H7 (cell line): ENCODE measurements at places on chromosomes 2 and 18.
A peak's percentile ranks its signal among the peaks of the same experiment; 100 is the strongest.

DNA sequence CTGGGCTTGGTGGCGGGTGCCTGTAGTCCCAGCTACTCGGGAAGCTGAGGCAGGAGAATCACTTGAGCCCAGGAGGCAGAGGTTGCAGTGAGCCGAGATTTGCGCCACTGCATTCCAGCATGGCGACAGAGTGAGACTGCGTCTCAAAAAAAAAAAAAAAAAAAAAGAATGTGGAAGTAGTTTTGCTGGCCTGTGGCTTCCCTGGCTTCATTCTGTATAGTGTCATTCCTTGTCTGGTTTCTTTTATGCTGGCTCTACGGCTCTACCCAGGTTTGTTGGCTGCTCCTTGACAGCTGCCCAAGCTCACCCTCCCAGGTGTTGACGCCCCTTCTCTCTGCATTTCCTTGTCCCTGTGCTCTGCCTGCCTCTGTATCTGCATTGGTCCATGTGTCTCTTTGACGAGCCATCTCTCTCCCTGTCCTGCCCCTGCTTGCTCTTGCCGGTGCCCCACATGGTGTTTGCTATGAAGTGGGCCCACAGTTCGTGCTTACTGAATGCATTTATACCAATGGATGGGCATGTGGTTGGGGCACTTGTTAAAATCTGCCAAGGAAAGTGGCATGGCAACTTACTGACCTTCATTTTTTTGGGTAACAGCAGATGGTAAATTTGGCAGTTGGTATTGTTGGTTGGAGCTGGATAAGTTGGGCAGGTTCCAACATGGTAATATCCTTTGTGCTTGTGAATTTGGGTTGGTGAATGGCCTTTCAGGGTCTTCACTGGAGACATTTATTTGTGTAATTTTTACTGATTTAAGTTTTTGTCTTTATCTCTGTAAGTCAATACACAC lies 113.9 kb downstream of the MAP4K4 start:
- DNase-seq, result no peak

GRCh38 chr2:64128943-64129391 lies 15.3 kb downstream of the PELI1 start:
- no peak for DNase-seq

DNA sequence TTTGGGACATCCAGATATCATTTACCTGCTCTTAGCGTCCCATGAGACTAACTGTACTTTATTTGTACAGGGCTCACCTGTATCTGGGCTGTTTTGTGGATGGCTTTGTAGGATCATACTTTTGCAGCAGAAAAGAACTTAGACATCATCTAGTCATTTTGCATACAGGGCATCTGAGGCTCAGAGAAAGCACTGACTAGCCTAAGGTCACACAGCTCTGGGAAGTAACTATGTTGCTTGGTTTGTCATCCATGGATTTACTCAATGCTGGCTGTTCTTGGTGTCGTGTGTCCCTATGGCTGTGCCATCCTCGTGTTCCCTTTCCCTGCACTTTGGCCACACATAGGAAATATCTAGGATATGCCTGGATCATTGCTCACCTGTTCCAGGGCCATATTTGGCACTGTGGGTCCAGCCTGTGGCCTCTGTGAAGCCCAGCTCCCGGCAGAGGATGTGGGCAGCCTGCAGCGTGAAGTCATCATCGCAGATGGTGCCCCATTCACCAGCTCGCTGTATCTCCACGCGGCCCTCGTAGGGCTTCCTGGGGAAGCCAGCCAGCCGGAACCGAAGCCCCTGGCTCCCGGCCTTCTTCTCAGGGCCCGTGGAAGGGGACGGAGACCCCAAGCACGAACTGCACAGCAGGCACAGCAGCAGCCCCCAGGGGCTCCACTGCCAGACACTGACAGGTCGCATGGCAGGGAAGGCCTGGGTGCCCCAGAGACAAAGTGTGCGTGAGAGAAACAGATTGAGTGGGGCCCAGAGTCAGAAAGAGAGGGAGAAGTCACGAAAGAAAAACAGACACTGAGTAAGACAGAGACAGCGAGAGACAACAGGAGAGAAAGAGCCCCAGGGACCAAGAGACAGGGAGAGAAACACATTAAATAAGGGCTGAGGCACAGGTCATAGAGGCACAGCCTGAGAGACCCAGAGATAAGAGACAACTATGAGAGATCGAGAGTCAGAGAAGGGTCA lies 1.5 kb downstream of the LOXL3 start:
- DNase-seq, result no peak

GRCh38 chr18:58674863-58675472 lies 3.7 kb downstream of the MALT1 start:
- no peak for DNase-seq

DNA sequence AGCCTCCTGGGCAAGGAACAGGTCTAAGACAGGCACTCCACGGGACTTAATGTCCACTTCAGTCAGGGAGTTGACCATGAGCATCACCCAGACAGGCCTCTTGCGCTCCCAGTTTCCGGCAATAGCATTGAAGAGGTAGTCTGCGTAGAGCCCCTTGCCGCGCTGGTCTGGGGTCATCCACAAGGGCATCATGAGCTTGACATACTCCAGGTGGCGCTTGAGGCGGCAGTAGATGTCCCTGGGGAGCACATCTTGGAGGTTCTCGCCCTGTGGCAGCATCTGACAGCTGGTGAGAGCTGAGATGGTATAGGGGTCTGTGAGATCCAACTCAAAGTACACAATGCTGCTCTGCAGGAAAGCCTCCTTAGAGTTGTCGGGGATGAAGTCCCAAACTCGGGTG lies 10.6 kb downstream of the TRABD2A start:
- peak; percentile 24 for DNase-seq

DNA sequence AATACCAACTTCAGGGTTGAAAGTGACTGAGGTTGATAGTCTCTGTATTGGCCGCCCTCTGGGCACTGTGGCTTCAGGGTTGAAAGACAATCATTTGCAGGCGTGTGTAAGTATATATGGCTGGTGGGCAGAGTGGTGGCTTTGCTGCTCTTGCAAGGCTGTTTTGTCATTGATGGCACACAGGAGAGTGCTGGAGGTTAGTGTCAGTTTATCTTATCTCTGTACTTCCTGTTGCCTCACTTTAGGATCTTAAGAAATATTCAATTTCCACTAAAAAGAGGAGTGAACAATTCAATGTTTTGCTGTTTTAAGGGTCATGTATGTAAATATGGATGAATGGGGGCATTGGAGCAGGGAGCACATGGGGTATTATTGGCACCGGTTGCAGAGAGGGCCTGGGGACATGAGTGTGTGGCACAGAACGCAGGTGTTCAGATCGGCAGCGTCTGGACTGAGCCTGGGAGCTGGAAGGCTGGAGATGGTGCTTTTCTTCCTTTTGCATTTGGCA lies 51.5 kb downstream of the NCK2 start:
- DNase-seq, result no peak
